ENCODE measurements at places on chromosomes 2 and 18.
A peak's percentile ranks its signal among the peaks of the same experiment; 100 is the strongest.

DNA sequence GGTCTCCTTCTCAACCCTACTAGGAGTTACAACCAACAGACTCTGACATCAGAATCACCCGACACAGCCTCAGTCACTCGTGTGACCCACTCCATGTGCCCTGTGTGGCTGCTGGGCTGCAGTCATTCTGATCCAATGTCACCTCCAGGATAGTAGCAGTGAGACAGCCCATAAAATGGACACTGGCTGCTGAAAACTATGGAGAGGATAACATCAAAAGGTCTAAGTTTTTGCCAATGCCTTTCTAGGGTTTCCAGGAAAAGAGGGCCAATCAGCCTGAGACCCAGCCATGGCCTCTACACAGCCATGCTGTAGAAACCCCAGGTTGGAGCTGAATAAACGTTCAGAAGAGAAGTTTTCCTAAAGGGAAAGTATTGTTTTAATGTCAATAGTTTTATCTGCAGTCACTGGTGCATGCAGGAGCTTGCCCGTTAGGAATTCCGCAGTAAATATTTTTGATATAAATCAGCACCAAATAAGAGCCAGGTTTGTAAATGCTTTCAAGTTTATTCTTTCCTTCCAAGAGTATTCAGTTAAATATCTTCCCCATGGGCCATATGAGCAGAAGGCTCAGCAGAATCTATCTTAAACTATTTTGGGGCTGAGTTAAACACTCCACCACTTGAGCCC is 92.2 kb upstream of the PID1 start:
- DNase-seq: peak; percentile 4

DNA sequence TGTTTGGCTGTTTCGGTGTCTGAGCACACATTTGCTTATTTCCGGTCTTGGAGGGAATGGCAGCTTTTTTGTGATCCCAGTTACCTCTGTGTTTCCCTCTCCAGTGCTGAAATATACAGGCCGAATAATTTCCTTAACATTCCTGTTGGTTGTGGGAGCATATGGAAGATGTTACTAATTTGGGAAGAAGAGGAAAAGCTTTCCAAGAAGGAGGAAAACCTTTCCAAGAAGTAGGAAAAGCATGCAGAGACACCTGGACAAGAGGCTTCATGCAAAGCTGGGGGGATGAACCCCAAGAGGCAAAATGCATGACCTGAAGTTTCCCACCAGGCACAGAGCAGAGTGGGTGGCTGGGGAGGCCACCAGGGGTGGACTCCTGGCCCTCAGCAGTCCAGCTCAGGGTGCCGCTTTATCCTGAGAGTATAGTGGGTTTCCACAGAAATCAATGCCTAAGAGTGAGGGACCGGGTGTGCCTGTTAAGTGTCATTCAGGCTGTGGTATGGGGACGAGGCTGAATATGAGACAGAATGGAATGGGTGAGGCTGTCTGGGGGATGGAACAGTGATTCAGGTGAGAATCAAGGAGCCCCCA is 25.5 kb upstream of the GNAL start:
- DNase-seq: no peak

GRCh38 chr2:218024871-218025270 is 22.1 kb upstream of the TNS1 start:
- no peak for DNase-seq

GRCh38 chr2:95530734-95531133 is 46.2 kb upstream of the TRIM43B start:
- DNase-seq: peak; percentile 79
